Activated gamma-delta T cell treated with Interleukin-2 at 50 U/mL for 16 hours (primary cell): ENCODE measurements at places on chromosomes 2 and 18.

DNA sequence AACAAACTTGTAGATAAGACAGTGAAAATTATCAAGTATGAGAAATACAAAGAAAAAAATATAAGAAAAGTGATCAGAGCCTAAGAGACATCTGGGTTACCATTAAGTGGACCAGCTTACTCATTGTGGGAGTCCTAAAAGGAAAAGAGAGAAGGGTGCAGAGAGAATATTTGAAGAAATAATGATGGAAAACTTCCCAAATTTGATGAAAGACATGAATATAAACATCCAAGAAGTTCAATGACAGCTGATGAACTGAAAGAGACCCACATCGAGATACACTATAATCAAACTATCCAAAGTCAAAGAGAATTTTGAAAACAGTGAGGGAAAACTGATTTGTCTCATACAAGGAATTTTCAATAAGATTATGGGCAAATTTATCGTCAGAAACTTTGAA, 22.5 kb downstream of the ARHGAP25 start:
- no peak for DNase-seq

GRCh38 chr2:31263636-31264190, 29.8 kb downstream of the EHD3 start:
- DNase-seq, result no peak

GRCh38 chr2:159921752-159922404, 123.9 kb upstream of the CD302 start:
- DNase-seq, result peak; percentile 69

GRCh38 chr2:188966079-188966571, 8.0 kb upstream of the COL3A1 start:
- no peak for DNase-seq

GRCh38 chr2:191032588-191033429, 18.8 kb upstream of the STAT1 start:
- no peak for DNase-seq

GRCh38 chr2:105143467-105144151, 97.9 kb upstream of the GPR45 start:
- DNase-seq, result peak; percentile 5

DNA sequence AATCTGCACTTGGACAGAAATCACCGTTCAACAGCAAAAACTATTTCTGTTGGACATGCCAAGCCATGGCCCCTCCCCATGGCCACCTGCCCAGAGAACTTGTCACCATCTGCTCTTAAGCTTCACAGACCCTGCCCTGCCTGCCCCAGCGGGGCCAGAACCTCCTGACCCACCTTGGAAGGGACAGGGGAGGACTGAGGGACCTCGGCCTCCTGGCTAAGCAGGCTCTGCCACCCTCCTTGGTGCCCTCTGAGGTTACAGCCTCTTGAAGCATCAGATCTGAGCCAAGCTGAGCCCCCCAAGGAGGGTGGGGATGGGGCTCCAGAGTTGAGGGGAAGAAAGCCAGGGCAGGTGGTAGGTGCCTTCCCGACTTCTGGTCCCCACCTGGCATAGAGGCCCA, 6.5 kb downstream of the TEX261 start:
- DNase-seq, result no peak

DNA sequence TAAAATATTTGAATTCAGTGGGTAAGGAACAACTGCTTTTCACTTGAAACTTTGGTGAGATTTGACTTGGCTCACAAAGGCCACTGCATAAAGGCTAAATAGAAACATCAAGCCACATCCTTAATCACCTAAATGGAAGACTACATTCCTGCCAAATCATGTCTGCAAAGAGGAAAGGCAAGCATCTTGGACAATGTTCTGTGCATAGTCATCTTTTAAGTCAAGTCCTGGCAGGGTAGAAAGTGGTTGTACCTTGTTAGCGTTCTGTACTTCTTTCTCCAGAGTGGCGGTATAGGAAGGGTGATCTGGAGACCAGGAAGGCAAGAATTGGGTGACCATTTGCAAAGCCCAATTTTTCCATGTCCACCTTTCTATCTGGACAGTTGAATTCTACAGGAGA, 121.4 kb upstream of the SLC14A2 start:
- DNase-seq, result no peak

DNA sequence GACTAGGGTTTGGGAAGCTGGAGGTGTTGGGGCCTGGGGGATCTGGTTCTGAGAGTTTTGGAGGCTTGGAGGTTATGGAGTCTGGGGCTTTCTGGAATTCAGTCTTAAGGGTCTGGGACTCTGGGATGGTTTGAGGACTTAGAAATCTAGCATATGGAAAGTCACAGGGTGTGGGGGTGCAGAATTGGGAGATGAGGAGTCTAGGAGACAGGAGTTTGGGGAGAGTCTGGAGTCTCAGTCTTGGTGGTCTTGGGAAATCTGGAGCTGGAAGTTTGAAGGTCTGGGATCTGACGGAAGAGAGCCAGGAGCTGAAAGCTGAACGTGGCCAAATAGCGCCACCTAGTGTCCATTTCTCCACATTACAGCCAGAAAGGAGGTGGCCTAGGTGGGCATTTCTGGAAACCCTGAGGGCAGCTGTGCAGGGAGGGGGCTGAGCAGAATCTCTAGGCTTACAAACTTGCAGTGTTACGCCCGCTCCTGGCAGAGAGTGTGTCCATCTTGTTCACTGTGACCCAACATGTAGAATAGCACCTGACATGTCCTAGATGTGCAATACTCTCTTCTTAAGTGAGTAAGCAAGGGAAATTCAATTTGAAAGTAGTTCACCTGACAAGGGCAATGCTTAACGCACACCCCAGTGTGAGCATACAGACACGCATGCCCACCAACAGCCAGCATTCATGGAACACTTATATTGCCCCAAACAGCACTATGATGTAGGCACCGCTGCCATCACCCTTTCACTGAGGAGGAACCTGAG, 204.8 kb downstream of the TFCP2L1 start:
- DNase-seq, result peak; percentile 41

- DNase-seq, result no peak
Observed at GRCh38 chr2:103401621-103402020, 639.8 kb downstream of the TMEM182 start.

GRCh38 chr2:63673865-63674533, 85.2 kb downstream of the MDH1 start:
- DNase-seq, result no peak

DNA sequence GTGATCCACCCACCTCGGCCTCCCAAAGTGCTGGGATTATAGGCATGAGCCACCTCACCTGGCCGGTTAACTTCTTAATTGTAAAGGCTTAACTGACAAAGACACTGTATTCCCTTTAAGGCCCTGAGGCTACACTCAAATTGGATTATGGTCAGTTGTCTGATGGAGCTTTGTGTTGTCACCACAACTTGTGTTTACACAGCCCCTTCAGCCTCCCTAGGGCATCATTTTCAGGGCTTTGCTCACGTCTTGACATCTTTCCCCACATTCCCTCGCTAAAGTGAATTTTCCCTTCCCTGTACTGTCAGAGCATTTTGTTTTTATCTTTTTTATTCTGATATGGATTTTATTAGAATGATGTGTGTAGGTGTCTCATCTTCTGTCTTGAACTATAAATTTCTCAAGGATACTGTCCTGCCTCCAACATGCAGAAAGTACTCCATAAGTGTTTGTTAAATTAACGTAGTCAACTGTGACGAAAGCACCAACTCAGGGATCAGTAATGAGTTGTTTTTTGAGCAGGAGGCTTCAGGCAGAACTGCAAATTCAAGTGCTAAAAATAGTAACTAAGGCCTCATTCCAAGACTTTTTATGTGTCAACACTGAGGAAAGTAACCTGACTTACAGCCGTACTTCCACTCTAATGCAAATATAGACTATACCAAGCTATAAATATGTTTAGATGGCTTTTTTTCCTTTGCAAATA, 77.1 kb upstream of the NARS1 start:
- no peak for DNase-seq

- DNase-seq, result no peak
Observed at GRCh38 chr2:58788402-58788801, 547.3 kb upstream of the FANCL start.

GRCh38 chr2:9206991-9207640, 504 bp downstream of the ASAP2 start:
- DNase-seq, result no peak

GRCh38 chr18:39454866-39455265, 1889.3 kb upstream of the CELF4 start:
- no peak for DNase-seq
